ENCODE measurements at places on chromosomes 2 and 18. TPM values are rescaled to one million over a fixed set of nuclear protein-coding genes. Genes with fewer than 3 reads are reported as not detected.
A peak's percentile ranks its signal among the peaks of the same experiment; 100 is the strongest.

DNAH7 gene
- not detected for total RNA-seq

GRCh38 chr2:79585701-79586433, 73.0 kb downstream of the CTNNA2 start:
- DNase-seq = no peak

SH2D6 gene
- 1.2 TPM for total RNA-seq

CBLN2 gene
- not detected for total RNA-seq

GRCh38 chr2:43110442-43110871, 115.9 kb downstream of the ZFP36L2 start:
- DNase-seq = no peak

GKN2 gene
- total RNA-seq = not detected

DNA sequence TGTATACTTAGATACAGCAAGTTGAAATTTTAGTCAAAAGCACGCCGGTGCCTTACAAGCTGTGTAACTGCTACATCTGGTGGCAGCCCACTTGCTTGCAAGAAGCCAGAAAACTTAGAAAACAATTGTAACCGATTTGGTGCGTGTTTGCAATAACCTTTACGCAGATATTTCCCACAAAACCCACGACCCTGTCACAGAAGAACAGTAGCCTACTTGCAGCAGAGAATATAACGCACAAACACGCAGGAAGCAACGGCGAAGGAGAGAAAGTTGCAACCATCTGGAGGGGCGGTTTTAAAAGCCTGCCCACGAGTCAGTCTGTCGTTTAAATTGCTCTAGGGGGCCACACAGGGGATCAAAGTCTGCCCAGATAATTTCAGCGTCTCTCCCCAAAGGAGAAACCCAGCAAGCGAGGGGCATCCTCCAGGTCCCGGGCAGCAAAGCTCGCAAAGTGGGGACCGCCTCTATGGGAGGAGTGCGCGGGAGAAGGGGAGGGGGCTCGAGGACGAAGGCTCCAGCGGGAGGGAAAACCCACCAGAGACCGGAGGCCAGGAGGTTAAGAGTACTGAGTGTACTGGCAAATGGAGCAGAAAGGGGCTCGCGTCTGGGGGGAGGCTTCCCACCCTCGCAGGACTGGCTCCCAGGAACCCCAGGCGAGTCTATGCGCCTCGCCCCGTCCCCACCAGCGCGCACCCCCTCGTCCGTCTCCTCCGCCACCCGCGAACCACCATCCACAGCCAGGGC, 1.1 kb downstream of the TLK1 start:
- DNase-seq = peak; percentile 56

GRCh38 chr18:48928787-48929186, 22.0 kb downstream of the SMAD7 start:
- peak; percentile 68 for DNase-seq

PSMA8 gene
- 3.6 TPM for total RNA-seq

DNA sequence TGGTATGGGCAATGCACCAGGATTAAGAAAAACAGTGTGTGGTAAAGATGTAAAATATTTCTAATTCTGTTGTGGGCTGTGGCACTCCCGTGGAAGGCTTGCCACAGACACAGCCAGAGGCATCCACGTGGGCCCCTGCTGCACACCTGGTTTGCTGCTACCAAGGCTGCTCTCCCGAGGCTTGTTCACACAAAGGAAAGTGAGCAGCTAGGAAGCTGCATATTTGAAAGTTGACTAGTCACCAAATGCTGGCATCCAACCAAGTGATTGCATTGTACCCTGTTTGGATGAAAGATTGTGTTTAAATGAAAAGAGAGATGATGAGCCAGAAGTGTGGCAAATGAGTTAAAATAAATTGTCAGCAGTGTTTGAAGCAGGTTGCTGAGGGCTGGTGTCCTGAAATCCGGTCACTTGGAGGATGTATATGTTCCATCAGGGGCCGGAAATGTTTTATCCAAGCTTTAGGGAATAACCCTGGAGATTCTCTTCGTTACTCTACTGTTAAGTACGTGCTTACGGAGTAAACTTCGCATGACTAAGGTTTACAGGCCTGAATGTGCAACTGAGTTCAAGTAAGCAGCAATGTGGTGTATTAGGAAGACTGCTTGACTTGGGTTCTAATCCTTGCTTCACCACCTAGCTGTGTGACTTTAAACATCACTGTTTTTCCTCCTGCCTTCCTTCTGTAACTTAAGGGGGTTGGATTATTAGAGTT, 86.1 kb downstream of the MSH2 start:
- no peak for DNase-seq

GRCh38 chr2:197236816-197237215, 73.8 kb downstream of the ANKRD44 start:
- no peak for DNase-seq

- DNase-seq = no peak
Measured at GRCh38 chr2:10905862-10906143, 5.9 kb upstream of the KCNF1 start.

- DNase-seq = no peak
Measured at GRCh38 chr2:239178954-239179353, 221.9 kb downstream of the HDAC4 start.

DNA sequence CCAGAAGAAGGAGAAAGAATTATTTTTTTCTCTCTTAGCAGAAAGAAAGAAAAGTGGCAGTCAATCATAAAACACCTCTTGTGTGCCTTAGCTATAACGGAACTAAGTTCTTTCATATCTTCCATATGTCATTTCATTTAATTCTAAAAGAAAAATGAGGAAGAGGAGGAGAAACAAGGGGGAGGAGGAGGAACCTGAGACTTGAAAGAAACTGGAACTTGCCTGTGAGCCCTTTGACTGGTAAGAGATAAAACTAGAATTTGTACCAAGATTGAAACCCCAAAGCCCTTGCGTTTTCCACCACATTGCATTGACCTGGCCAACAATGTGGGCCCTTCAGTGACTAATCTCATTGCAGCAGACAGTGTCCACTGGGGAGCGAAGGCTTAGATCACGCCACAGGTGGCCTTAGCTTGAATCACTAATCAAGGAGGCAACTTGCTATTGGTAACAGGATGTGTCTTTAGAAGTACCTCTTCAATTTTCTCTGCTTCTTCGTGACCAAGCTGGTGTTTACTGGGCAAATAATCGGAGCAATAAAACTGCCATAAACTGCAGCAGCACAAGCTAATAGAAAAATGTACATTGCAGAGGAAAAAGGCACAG, 307.9 kb downstream of the CLIP4 start:
- no peak for DNase-seq

GRCh38 chr18:77822632-77823031, 573.0 kb downstream of the GALR1 start:
- DNase-seq = no peak

Measured in activated naive CD8-positive, alpha-beta T cell treated with anti-CD3 and anti-CD28 coated beads for 36 hours (primary cell).